Stimulated activated CD4-positive, alpha-beta T cell treated with anti-CD3 and anti-CD28 coated beads, Interleukin-12 subunit alpha, Interleukin-12 subunit beta, amount 100 ng/mL, for 4 hours (primary cell): ENCODE measurements at places on chromosomes 3 and 15.

- no peak for DNase-seq
Observed at GRCh38 chr3:50167069-50167840, 12.1 kb downstream of the SEMA3F start.

DNA sequence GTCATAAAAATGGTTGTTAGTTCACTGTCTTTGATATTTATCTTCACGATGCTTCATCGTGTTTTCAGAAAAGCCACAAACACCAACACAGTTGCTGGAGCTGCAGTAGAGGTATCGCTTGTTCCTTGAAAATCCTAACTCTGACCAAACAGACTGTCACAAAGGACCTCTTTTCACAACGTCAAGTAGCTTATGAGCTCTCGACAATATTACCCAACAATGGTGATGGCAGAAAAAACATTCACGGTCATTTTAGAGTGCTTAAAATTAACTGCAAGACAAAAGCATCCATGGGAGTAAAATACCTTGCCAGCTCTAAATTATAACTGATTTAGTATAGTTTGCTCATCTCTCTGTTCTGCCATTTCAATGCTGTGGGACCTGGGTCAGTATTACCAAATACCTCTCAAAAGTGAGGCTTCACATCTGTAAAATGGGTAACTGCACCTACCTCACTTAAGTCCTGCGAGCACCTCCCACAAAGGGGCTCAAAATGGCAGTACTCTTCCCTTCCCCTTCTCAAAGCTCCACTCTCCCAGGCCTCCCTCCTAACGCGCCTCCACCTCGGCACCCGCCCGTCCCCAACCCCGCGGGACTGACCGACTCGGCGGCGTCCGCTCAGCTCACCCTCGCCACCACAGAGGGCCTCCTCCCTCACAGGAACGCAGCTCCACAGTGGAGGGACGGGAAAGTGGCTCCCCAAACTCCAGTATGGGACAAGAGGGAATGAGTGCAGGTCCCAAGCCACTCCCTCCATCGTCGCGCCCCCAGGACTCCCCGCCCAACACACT is 546 bp downstream of the TRIM59 start:
- DNase-seq: no peak

DNA sequence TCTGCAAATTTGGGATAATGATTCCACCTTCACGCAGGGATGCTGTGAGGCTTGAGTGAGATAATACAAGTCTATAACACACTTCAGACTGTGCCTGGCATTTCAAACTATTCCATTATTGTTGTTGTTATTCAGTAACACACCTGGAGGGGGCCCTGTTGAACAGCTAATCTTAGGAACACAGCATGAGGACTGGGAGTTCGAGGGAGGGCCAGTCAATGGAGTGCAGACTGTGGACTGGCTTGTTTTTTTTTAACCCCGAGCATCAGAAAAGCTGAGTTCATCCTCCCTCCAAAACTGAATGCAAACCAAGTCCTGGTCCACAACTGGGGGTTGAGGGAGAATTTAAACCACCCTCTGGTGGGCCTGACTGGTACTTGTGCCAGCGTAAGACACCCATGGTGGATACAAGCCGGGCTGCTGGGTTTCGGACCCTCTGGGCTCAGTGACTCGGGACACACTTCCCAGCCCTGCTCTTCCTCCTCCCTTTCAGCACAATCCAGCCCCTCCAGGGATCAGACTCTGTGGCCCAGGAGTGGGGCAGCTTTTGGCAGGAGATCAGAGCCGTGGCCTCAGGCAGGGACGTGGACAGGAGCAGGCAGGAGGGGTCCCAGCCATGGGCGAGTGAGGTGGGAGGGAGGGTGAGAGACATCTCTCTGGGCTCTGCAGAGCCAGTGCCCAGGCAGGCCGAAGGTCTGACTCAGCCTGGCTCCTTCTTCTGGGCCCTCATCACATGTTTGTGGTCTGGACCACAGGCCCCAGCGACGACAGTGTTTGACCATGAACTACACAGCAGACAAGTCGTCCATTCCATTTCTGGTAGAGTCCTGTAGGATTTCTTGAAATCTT is 36.3 kb upstream of the MEX3B start:
- no peak for DNase-seq

DNA sequence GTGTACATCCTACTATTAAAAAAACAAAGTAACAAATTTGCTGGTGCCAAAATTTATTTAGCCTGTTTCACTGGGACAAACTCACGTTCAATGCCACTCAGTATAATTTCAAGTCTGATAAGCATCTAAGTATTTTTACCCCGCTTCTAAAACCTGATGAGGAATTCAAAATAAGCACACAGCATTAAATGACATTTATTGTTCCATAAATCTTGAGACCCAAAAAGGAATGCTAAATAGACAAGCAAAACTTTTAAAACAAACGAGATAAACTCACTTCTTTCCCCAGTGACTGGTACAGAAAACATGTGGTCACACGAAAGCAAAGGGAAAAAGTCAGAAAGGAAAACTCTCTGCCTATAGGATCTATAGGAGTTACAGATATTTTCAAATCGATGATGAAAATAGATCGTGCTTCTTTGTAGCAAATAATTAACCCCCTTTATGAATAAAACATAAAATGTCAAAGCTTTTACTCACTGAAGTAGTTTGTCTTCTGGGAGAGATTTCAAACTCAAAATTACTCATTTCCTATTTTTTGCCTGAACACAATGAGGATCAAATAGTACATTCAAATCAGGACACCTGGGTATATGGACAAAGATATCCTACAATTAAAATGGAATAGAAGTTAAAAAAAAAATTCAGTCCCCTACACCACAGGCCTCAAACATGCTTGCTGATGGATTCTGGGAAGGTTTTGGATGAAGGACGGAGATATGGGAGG is 51.7 kb downstream of the UBP1 start:
- DNase-seq: no peak

DNA sequence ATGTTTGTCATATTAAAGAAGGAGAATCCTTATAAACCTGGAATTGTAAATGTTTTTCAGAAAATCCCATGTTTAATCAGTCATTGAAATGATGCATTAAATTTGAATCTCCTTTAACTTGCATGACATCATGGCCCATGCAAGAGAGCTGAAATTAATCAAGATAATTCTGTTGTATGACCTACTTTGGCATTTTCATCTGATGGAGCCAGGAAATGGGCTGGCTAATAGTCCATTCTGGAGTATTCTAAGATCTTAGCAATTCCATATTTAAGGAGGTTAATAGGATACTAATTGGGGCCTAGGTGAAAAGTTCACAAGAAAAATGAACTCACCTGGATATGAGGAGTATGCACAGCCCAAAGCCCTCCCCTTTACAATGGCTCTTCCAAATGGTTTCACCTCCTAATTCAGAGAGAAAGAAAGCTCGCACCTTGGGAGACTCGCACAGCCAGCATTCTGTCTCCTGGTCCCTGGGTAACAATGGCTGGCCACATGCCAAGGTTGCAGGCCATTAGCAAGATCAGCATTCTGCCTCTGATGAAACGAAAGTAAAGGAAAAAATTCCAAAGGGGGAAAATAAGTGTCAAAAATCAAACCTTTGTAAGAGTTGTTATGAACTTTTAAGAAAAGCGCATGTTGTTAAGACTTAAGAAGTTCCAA is 786.4 kb downstream of the MCTP2 start:
- no peak for DNase-seq

GRCh38 chr3:58693940-58694850 is 27.6 kb upstream of the FAM3D start:
- no peak for DNase-seq

DNA sequence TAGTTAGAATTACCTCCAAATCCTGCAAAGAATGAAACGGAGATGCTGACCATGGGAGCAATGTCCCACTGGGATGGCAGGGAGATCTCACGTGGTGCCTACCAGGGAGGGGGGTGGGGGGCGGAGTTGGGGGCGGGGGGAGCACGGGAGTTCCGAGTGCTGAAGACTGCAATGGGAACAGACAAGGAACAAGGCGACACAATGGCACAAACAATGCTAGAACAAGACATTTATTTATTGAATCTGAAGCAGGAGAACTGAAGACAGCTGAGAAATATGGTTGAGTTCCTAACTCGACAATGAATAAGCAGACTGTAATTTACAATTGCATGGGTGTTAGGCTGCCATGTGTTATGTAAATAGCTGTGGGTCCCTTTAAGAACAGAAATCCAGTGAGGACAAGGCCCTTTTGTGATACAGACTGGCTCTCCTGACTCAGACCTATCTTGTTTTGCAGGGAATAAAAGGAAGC is 91.2 kb downstream of the AQP9 start:
- no peak for DNase-seq

- DNase-seq: no peak
Observed at GRCh38 chr15:96107916-96108315, 222.6 kb upstream of the NR2F2 start.

DNA sequence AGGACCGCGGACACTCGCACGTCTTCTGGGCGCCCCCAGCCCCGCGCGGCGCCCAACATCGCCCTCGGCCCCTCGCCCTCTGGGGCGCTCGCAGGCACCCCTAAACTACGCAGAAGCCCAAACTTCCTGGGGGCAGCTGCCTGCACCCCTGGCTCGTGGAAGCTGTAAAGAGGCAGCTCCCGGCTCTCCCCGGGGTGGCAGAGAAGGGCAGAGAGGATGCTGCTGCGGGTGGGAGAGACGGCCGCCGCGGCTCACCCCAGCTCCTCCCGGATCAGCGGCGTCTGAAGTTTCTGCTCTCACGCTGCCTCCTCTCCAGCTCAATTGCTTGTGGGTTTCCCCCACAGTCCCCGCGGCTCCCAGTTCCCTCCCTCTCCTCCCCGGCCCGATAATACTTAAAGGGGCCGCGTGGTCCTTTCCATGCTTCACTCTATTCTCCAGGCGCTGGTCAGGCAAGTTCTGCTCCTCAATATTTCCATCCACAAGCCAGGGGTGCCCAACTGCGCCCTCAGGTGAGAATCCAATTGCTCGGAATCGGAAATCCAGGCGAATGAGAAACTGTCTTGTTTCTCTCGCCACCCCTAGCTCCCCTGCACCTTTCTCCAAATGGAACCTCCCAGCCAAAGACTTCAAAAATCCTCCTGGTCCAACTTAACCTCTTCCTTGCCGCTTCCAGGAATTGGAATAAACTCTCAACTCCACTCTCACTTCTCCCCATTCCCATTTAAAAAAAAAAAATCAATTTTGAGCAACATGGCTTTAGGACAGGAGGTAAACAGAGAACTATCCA is 748.5 kb downstream of the ROBO1 start:
- no peak for DNase-seq

DNA sequence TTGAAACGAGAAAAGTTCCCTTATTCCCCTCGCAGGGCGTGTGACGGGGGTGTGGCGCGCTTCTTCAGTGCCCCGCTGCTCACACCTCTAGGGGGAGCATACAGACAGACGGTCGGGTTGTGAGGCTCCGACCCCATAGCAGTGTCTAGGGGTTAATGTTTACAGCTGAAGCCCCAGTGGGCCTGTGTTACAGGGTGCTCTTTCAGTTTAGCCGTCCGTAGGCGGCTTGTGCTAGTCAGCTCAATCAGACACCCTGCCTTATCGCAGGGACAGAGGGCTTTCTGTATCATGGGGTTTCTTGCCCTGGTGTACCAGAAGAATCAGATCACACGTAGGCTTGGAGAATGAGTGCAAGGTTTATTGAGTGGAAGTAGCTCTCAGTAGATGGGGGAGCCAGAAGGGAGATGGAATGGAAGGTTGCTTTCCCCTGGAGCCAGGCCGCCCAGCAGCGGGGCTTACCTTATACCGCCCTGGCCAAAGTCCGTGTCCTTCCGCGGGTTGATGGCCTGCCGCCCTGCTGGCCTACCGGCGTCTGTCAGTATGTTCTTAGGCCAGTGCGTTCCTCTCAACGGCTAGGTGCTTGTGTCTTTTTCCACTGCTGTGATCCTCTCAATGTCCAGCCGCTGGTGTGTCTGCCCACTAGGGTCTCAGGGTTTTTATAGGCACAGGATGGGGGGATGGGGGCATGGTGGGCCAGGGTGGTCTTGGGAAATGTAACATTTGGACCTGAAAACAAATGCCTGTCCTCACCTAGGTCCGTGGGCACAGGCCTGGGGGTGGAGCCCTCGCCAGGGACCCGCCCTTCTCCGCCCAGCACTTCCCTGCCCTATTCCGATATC is 32.2 kb upstream of the ACP3 start:
- no peak for DNase-seq

DNA sequence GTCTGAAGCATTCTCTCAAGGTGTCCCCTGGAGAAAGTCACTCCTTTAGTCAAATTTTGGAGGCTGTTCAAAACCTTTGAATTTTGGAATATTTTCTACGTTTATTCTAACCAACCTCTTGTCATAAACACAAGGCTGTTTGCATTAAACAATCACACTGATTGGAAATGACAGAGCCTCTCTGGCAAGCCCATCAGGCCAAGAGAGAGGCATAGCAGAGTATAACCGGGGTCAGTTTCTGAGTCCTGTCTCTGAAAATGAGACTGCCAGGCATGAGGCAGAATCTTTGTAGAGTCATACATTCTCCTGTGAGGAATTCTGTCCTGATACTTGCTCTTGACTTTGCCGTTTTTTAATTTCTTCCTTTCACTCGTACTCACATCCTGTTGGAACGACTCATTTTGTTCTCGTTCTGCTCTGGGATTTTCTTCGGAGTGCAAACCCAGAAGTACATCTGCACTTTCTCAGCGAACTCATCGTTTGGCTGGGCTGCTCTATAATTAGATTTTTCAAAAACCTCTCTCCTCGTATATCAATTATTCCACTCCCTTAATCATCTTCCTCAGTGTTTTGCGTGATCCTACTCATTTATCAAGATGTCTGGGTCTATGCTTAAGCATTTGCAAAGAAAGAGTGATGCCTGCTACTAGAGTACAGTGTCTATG is 114.2 kb downstream of the AGBL1 start:
- no peak for DNase-seq

- no peak for DNase-seq
Observed at GRCh38 chr3:139506766-139507165, 30.4 kb upstream of the RBP2 start.

DNA sequence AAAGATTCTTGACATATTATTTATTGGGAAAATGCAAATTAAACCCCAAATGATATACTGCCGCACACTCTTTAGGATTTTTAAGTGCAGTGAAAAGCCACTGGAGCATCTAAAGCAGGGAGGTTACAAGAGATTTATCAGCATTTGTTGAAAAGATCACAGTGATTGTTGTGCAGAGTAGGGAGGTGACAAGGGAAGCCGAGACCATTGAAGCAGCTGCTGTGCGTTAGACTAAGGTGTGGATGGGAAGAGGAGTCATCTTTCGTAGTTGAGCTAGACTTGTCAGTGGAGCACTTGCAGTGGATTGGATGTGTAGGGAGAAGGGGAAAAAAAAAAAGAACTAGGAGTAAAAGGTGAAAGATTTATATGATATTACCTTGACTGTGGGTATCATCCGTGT is 854.6 kb downstream of the NTRK3 start:
- no peak for DNase-seq

- DNase-seq: no peak
Observed at GRCh38 chr3:55402886-55403609, 84.1 kb downstream of the WNT5A start.

DNA sequence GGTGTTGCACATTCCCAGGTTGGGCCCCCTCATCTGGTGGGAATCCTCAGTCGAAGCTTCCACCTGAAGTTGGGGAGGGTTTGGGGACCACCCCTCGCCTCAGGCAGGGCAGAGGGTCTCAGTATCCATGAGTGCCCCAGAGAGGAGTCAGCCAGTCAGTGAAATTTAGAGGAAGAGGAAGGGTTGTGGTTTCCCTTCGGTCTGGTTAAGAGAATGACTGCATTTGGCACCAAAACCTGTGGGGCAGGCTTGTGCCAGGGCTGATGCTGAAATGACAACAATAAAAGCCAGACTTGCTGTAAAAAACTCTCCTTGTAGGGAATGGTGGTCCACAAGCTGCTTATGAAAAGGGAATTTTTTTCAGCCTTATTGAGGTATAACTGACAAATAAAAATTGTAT is 22.6 kb downstream of the LMCD1 start:
- DNase-seq: no peak
